ENCODE measurements at places on chromosomes 7 and 10. TPM values are rescaled to one million over a fixed set of nuclear protein-coding genes. Genes with fewer than 3 reads are reported as not detected.
A peak's percentile ranks its signal among the peaks of the same experiment; 100 is the strongest.

DNA sequence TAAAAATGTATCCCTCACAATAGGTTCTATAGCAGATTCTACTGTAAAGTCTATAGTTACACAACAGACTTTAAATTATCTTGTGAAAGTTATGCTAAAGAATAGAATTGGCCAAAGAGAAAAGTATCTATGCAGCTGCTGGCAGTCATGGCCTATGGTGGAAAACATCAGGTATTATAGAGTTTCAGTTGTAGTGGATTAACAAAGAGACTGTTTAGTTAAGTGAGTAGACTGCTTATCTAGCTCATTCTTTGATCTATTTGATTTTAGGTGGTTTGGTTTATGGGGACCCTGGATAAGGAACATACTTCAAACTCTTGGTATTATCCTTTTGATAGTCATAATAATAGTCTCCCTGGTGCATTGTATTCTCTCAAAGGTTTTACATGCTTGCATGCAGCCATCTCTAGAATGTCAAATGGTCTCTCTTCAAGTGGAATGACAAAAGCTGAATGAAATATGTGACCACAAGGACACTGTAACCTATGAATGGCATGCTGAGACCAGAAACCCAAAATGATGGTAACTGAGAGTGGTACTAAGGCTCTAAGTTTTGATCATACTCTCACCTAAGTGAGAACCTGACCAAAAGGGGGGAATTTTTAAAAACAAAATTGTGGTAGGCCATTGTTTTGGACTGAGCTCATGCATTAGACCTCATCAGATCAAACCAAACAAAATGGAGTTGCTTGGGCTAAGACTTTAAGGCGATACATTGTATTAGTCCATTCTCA, 54.9 kb upstream of the NAMPT start:
- DNase-seq = no peak

Gene SPAM1
- polyA plus RNA-seq = not detected

Gene SPDYE16
- polyA plus RNA-seq = 4.5 TPM

Gene ELMO1
- polyA plus RNA-seq = 28.3 TPM

DNA sequence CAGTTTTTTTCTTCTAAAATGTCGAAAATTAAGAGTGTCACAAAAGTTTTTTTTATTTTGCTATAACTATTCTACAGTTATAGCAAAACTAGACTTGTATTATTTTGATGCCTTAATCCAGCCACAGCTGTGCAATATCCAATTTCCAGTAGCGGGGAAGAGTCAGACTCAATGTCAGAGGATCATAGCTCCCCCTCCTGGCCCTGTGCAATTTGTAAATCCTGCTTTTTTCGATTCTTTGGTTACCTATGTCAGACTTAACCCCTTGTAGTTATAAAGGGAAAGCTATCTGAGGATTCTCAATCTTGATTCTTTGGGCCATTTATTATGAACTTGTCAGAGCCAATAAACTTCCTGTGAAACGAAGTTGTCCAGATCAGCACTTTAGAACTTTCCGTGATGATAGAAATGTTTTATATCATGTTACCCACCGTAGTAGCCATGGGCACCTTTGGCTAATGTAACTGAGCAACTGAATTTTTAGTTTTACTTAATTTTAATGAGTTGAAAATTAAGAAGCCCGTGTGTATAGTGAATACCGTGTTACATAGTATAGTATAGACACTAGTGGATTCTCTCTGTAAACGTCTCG, 87.7 kb upstream of the PRKCQ start:
- DNase-seq = peak; percentile 62
